ENCODE measurements at places on chromosomes 12 and 14. TPM values are rescaled to one million over a fixed set of nuclear protein-coding genes. Genes with fewer than 3 reads are reported as not detected.

The TBC1D30 gene
- total RNA-seq, result 10.8 TPM

The PLEKHD1 gene
- 0.50 TPM for total RNA-seq

The NOXRED1 gene
- total RNA-seq, result 0.41 TPM

DNA sequence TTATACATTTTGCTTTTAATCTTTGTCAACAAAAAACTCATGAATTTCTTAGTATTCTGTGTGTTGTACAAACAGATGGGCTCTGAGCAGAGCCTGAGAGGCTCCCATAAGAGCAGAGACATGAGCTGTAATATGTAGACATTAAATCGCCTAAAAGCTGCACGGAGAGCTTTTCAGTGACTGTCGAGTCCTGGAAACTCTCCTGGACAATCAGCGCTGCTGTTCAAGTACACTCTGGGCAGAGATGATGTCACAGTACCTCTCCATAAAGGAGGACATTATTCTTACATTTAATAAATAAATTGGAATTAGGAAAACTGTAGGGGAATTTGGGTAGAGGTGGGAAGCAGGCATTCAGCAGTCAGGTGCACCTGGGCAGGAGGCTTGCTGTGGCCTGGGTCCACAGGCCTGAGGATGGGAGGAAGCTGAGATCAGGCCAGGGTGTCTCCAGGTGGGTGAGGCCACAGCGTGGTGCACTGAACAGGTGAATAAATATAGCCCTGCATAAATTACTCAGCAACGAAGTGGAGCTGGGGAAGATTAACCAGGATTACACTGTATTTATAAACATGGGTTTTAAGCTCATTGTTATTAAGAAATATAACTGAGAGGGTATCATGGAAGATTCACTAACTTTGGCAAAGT lies 13.3 kb upstream of the TCL1A start:
- H3K27me3 ChIP-seq, result no peaks in the 10 kb centered on the region
- no peaks in the 10 kb centered on the region for H3K36me3 ChIP-seq
- no peak overlapping the region for H3K4me3 ChIP-seq
- no peak for DNase-seq
- no peak overlapping the region for H3K27ac ChIP-seq

DNA sequence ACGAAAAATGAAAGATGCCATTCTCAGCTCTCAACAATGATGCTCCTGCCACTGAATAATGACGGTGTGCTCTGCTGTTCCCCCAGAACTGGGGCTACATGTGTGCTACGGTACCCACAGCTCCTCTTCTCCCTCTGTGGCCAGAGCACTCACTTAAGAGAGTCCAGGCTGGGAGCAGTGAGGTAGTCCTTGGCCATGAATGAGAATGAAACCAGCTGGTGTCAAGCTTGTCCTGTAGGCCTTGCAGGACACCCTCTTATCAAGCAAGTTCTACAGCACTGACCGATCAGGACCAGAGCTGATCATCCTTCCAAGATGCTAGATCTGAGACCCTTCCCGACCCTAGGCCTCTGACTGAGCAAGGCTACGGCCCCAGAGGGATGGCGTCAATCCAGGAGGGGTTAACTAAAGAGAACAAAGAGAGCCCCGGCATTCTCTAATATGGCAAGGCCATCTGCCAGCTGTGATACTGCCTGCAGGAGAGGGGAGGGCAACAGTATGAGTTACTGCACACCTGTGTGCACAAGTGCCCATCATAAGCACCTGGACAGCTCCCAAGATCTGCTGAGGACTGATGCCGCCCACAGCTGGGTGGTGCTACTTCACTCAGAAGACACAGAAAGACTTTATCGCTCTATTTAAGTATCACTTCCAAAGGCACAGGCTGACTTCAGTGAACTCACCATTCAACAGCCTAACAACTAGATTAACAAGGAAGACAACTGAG lies 30.5 kb downstream of the APPL2 start:
- no peak for DNase-seq
- peaks cover 8% of the 10 kb centered on the region for H3K4me1 ChIP-seq
- no peaks in the 10 kb centered on the region for H3K27me3 ChIP-seq
- H3K4me3 ChIP-seq, result no peak overlapping the region

DNA sequence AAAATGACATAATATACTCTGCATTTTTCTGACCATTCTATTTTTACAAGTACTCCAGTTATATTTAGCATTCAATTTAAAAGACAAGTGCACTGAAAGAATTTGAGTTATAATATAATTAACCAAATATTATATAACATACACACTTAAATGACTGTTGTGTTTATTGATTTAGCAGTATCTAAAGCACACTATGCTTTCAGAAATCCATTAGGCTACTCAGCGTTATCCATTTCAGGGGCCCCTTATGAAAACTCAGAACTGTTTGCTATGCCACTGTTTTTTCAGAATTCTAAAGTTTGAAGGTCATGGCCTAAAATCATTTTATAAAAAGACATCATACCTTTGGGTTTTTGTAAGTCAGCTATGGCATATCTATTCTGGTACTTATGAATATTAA lies 57.1 kb downstream of the HECTD4 start:
- no peak for DNase-seq
- H3K27ac ChIP-seq, result no peak overlapping the region
- no peaks in the 10 kb centered on the region for H3K36me3 ChIP-seq
- no peaks in the 10 kb centered on the region for H3K4me1 ChIP-seq
- no peaks in the 10 kb centered on the region for H3K27me3 ChIP-seq

DNA sequence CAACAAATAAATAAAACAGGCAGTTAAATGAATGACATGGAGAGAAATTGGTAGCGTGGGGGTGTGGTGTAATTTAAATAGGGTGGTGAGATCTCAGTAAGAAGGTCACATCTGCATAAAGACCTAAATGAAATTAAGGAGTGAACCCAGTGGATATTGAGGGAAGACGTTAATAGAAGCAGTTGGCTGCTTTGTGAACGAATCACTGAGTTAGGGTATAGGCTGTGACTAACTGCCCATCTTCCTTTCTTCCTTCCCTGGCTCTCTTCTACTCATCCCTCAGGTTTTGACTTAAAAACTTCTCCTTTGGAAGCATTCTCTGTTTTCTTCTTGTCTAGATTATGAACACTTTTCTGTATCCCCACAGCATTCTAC lies 64.7 kb downstream of the BTG1 start:
- DNase-seq, result no peak
- peak overlapping the region; percentile 58 for H3K27ac ChIP-seq
- H3K36me3 ChIP-seq, result no peaks in the 10 kb centered on the region
- no peaks in the 10 kb centered on the region for H3K27me3 ChIP-seq

GRCh38 chr12:112409906-112410244 lies 470 bp upstream of the RPL6 start:
- peak overlapping the region; percentile 100 for H3K27ac ChIP-seq
- peaks cover 12% of the 10 kb centered on the region for H3K4me1 ChIP-seq
- no peak overlapping the region for H3K4me3 ChIP-seq
- no peaks in the 10 kb centered on the region for H3K27me3 ChIP-seq

DNA sequence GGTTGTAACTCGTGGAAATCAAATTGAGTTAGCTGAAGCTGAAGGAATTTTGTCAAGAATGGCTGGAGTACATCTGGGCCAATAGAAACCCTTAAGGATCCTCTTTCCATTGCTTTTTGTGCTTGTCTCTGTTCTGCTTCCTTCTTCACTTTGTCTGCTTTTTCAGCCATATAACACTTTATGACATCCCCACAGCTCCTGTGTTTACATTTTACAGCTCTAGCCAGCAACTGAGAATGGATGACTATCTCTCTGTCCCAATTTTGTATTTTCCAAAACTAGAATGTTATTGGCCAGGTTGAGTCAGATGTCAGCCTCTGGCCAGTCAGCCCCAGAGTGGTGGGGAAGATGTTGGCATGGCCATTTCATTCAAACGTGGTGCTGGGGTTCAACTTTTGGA lies 57.6 kb downstream of the PELI2 start:
- no peak overlapping the region for H3K27ac ChIP-seq
- H3K27me3 ChIP-seq, result no peaks in the 10 kb centered on the region
- no peak for DNase-seq
- H3K4me1 ChIP-seq, result no peaks in the 10 kb centered on the region
- no peaks in the 10 kb centered on the region for H3K36me3 ChIP-seq
